Progenitor cell of endocrine pancreas (in vitro differentiated cells): ENCODE measurements at places on chromosomes 4 and X. TPM values are rescaled to one million over a fixed set of nuclear protein-coding genes. Genes with fewer than 3 reads are reported as not detected.

The SPANXA1 gene
- total RNA-seq: not detected in 2 replicates

The CAPN6 gene
- 96.5 and 104 TPM in 2 replicates for total RNA-seq

The FAM236A gene
- total RNA-seq: not detected in 2 replicates

The PRR32 gene
- not detected in 2 replicates for total RNA-seq

- no peaks in the 10 kb centered on the region for H3K36me3 ChIP-seq
- peaks cover 6% of the 10 kb centered on the region for H3K4me1 ChIP-seq
- no peak for DNase-seq
- no peaks in the 10 kb centered on the region for H3K27me3 ChIP-seq
Observed at GRCh38 chr4:18616720-18617119, 595.2 kb upstream of the LCORL start.

DNA sequence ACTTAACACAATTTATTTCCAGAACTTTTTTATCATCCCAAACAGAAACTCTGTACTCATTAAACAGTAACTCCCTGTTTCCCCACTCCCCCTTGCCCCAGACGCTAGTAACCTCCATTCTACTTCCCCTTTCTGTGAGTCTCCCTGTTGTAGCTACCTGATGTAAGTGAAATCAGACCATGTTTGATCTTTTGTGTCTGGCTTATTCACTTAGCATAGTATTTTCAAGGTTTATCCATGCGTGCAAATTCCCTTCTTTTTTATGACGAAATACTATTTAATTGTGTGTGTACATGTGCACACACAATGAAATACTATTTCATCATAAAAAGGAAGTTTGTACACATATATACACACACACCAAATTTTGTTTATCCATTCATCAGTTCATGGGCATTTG is 5.2 kb downstream of the PKD2 start:
- H3K4me1 ChIP-seq: peaks cover 29% of the 10 kb centered on the region
- no peak overlapping the region for H3K4me3 ChIP-seq
- no peak overlapping the region for H3K27ac ChIP-seq
- H3K36me3 ChIP-seq: peaks cover 3% of the 10 kb centered on the region

DNA sequence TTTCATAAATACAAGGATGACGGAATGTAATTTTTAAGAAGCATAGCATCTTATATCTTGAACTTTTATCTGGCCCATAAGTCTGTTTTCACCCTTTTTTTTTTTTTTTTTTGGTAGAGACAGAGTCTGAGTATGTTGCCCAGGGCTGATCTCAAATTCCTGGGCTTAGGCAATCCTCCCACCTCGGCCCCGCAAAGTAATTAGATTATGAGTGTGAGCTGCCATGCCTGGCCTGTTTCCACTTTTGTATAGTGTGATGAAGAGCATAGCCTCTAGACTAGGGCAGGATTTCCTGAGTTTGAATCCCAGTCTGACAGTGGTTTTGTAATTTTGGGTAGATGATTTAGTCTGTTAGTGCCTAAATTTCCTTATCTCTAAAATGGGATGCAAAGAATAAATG is 11.0 kb downstream of the STIM2 start:
- H3K4me3 ChIP-seq: no peak overlapping the region
- H3K36me3 ChIP-seq: peaks cover 4% of the 10 kb centered on the region
- no peak overlapping the region for H3K27ac ChIP-seq
- no peak for DNase-seq

DNA sequence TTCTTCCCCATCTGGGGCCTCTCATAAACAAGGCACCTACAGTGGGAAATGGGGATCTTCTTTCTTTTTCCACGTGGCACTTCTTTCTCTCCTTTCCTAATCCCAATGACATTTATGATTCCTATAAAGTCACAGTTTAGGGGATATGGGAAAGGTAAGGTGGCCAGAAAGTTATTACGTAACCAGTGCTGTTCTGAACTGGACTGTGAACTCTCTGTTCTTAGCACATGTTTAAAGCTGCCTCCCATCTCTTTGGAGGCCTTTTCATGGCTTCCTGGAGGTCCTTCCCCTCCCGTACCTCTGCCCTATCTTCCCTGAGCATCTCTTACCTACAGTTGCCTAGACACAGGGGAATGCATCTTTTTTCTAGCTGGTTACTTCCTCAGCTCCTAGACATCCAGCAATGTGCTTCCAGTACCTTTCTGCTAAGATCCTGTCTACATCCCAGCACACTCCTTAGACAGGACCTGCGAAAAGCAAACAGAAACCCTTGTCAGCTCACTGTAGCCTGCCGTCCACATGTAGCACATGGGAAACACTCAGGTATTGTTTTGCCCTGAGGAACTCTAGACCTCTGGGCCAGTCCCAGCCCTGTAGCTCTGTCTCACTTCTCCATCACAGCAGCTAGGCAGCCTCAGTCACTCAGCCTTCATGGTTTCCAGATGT is 195.4 kb downstream of the NWD2 start:
- no peak overlapping the region for H3K4me3 ChIP-seq
- no peaks in the 10 kb centered on the region for H3K27me3 ChIP-seq
- peaks cover 21% of the 10 kb centered on the region for H3K4me1 ChIP-seq
- DNase-seq: no peak

- H3K4me1 ChIP-seq: peaks cover 16% of the 10 kb centered on the region
- no peak overlapping the region for H3K27ac ChIP-seq
- no peak overlapping the region for H3K4me3 ChIP-seq
- H3K36me3 ChIP-seq: no peaks in the 10 kb centered on the region
- no peaks in the 10 kb centered on the region for H3K27me3 ChIP-seq
Observed at GRCh38 chr4:101418466-101418865, 71.1 kb upstream of the PPP3CA start.

DNA sequence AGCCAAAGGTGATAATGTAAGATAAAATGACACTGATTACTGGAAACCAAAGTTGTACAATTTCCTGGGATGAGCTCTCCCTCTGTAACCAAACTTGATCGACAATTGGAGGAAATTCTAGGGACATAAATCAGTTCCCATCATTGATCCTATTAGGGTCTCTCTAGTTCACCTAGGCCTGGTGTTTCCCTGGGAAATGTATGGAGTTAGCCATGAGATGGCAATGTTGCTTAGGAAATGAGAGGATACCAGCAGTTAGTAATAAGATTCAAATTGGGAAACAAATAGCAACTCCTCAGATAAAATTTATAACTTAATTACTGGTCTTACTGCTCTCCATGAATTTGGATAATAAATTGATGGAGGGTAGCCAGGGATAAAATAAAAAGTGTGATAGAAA is 52.2 kb downstream of the SPATA18 start:
- H3K4me1 ChIP-seq: no peaks in the 10 kb centered on the region
- H3K4me3 ChIP-seq: no peak overlapping the region
- no peak for DNase-seq
- H3K27ac ChIP-seq: no peak overlapping the region
- H3K36me3 ChIP-seq: no peaks in the 10 kb centered on the region
- no peaks in the 10 kb centered on the region for H3K27me3 ChIP-seq

DNA sequence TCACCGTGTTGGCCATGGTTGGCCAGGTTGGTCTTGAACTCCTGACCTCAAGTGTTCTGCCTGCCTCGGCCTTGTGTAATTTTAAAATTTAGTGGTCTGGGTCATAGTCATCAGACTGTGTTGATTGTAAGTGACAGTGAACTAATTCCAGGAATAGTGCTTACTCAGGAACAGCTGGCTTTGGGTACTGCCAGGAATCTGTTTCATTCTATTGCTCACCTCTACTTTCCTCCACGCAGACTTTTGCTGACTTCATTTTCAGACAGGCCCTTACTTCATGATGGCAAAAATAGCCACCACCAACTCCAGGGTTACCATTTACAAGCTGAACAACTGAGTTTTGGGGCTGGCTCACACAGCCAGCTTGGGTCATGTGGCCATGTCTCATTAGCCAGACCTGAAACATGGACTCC is 54.6 kb downstream of the FNIP2 start:
- peaks cover 67% of the 10 kb centered on the region for H3K4me1 ChIP-seq
- H3K27ac ChIP-seq: peak overlapping the region; percentile 65
- H3K27me3 ChIP-seq: no peaks in the 10 kb centered on the region
- DNase-seq: no peak
- H3K4me3 ChIP-seq: no peak overlapping the region

DNA sequence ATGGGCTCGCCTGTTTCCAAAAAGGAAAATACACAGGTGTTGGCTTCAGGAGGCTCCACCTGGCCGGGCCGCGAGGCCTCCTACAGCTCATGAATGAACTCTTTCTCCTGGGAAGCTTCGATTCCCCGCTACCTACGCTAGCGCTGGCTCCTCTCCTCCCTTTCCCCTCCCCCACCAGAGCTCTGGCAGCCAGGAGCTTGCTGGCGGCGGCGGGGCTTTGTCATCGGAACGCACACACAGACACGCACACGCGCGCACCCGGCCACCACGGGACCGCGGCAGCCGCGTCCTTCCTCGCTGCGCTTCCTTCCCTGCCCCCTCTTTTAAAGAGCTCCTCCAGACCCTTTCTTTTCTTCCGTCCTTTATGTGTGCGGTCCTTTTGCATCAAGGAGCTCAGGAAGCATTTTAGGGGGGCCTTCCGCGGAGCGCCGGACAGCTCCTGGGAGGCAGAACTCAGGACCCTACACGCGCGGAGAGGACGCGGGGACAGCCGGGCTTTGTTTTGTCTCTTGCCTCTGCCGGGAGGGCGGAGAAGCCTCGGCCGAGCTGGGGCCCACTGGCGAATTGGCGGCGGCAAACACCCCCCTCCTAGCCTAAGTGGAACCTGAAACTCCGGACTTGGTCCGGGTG is 70.2 kb upstream of the BCOR start:
- peaks cover 36% of the 10 kb centered on the region for H3K27me3 ChIP-seq
- H3K36me3 ChIP-seq: no peaks in the 10 kb centered on the region
- peak overlapping the region; percentile 56 for H3K27ac ChIP-seq
- DNase-seq: no peak

DNA sequence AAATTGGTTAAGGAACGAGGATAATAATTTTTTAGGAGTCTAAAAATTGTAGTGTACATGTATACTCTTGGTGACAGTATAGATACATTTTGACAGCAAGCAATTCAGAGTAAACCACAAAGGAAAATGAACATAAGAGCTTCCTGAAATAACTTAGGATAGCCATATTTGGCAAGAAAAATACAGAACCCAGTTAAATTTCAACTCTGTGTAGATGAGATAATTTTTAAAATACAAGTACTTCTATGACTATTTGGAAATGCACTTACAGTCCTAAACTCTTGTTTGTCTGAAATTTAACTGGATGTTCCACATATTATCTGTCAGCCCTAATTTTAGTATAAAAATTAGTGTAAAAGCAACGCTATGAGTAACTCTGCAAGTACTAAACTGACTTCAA is 124.4 kb upstream of the PCDH18 start:
- H3K4me3 ChIP-seq: no peak overlapping the region
- no peak overlapping the region for H3K27ac ChIP-seq
- no peaks in the 10 kb centered on the region for H3K36me3 ChIP-seq
- no peaks in the 10 kb centered on the region for H3K4me1 ChIP-seq
- no peak for DNase-seq

GRCh38 chr4:12949719-12950490 is 534.2 kb downstream of the RAB28 start:
- no peak overlapping the region for H3K27ac ChIP-seq
- no peak for DNase-seq
- peaks cover 1% of the 10 kb centered on the region for H3K4me1 ChIP-seq
- no peaks in the 10 kb centered on the region for H3K27me3 ChIP-seq
- H3K36me3 ChIP-seq: no peaks in the 10 kb centered on the region
- H3K4me3 ChIP-seq: no peak overlapping the region

- peaks cover 16% of the 10 kb centered on the region for H3K4me1 ChIP-seq
- no peak for DNase-seq
- no peak overlapping the region for H3K27ac ChIP-seq
- no peaks in the 10 kb centered on the region for H3K27me3 ChIP-seq
Observed at GRCh38 chr4:128358231-128358912, 70.8 kb upstream of the PGRMC2 start.

DNA sequence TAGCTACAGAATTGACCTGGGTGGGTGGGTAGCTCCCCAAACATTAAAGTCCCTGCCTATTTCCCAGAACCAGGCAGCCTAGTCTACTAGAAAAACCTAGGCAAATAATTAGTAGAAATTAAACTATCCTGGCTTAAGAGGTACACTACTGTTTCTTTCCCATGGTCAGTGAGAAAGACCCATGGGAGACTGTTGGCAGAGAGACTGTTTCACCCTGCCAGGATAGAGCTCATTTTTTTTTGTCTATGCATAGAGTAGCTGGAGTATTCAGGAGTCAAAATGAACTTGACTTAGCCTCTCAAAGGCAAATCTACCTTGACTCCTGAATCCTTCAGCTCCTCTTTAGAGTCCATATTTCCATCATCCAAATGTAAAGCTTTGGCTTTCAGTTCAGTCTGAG is 107.0 kb upstream of the AR start:
- DNase-seq: no peak
- no peaks in the 10 kb centered on the region for H3K36me3 ChIP-seq
- no peaks in the 10 kb centered on the region for H3K4me1 ChIP-seq
- no peak overlapping the region for H3K4me3 ChIP-seq
- H3K27ac ChIP-seq: no peak overlapping the region

DNA sequence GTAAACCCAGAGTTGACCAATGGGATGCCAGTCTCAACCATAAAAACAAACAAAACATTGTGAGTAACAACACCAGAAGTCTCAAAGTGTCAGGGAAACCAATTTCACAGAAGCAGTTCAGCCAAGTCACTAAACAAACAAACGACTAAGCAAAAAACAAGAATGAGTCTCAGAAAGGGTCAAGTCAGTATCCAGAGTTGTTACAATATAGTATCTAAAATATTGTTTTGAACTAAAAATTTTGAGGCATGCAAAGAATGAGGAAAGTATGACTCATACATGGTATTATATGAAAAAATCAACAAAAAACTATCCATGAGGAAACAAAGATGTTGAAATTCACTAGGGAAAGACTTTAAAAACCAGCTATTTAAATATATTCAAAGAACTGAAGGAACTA is 70.6 kb downstream of the AR start:
- H3K27me3 ChIP-seq: no peaks in the 10 kb centered on the region
- no peaks in the 10 kb centered on the region for H3K36me3 ChIP-seq
- H3K4me1 ChIP-seq: no peaks in the 10 kb centered on the region
- DNase-seq: no peak
- no peak overlapping the region for H3K27ac ChIP-seq

DNA sequence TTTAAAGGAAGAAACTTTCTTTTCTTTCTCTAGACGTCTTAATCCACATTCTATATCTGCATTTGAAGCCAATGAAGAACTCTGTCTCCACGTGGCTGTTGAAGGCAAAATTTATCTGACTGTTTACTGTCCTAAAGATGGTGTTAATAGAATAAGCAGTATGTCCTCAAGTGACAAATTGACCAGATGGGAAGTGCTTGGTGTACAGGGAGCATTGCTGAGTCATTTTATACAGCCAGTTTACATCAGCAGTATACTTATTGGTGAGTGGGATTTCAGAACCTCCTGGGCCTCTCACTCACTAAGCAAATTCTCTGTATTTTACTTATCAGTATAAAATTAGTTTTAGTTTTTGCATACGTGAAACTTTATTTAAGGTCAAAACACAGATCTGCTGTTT is 33.7 kb downstream of the ADAD1 start:
- H3K27ac ChIP-seq: no peak overlapping the region
- no peak for DNase-seq
- H3K4me1 ChIP-seq: no peaks in the 10 kb centered on the region
- no peaks in the 10 kb centered on the region for H3K36me3 ChIP-seq
- no peaks in the 10 kb centered on the region for H3K27me3 ChIP-seq

DNA sequence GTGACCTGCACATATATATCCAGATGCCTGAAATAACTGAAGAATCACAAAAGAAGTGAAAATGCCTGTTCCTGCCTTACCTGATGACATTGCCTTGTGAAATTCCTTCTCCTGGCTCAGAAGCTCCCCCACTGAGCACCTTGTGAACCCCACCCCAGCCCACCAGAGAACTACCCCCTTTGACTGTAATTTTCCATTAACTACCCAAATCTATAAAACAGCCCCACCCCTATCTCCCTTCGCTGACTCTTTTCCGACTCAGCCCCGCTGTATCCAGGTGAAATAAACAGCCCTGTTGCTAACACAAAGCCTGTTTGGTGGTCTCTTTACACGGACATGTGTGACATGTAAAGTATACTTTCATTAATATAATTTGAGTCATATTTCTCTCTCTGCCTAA is 320.3 kb upstream of the TECRL start:
- no peaks in the 10 kb centered on the region for H3K36me3 ChIP-seq
- H3K4me1 ChIP-seq: peaks cover 4% of the 10 kb centered on the region
- DNase-seq: no peak
- H3K27ac ChIP-seq: no peak overlapping the region
- H3K27me3 ChIP-seq: no peaks in the 10 kb centered on the region
